Astrocyte (in vitro differentiated cells and primary cell): ENCODE measurements at places on chromosomes 6 and 20. TPM values are rescaled to one million over a fixed set of nuclear protein-coding genes. Genes with fewer than 3 reads are reported as not detected.

GRCh38 chr20:32010101-32010500 lies at the start of gene CCM2L:
Gene CCM2L, plus strand, starts transcription at chr20:32010438. Its CDS starts 17 bp downstream, at chr20:32010455.
- no peak within 1 kb of the TSS for H3K27ac ChIP-seq
- DNase-seq = no peak
- H3K27me3 ChIP-seq = peaks cover 7% of the 10 kb centered on the region
- H3K36me3 ChIP-seq = no peaks in the 10 kb centered on the region

DNA sequence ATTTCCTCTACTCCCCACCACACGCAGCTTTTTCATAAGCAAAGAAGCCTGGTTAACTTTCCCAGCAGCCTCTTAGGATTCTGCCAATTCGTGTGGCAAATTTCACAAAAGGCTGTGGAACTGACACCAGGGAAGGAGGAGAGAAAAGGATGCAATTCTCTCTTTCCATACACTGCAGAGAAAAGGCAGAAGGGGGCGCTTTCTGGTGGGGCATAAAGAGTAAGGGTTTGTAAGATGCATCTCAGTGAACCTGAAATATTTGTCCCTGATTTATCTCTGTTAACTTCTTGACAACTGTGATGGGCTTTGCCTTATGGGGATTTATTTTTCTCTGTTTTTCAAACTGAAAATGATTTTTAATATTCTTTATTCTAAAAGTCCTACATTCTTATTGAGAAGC lies 45.5 kb upstream of the GLP1R start:
- H3K4me1 ChIP-seq = no peaks in the 10 kb centered on the region
- no peak overlapping the region for H3K27ac ChIP-seq
- H3K4me3 ChIP-seq = no peak overlapping the region
- peaks cover 2% of the 10 kb centered on the region for H3K27me3 ChIP-seq

GRCh38 chr6:105769197-105769596 lies 316.9 kb upstream of the PRDM1 start:
- DNase-seq = no peak
- H3K27ac ChIP-seq = no peak overlapping the region
- H3K27me3 ChIP-seq = no peaks in the 10 kb centered on the region

DNA sequence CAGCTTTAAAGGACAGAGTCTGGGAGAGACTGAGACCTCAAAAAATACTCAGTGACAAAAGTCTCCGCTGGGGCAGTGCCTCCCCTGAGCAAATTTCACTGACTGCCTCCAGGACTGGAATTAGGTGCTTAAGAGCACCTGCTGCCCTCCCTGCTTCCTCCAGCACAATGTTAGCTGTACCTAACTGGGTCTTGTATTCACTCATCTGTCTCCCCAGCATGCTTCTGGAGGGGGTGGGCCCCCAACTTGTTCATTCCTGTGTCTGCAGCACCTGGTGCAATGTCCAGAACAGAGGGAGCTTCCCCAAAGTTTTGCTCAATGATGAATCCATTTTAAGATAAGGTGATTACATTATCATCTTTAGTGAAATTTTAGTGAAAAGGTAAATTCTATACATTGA lies 650.7 kb downstream of the KIF16B start:
- no peaks in the 10 kb centered on the region for H3K36me3 ChIP-seq
- no peaks in the 10 kb centered on the region for H3K4me1 ChIP-seq
- H3K27me3 ChIP-seq = no peaks in the 10 kb centered on the region
- no peak for DNase-seq
- H3K4me3 ChIP-seq = no peak overlapping the region

DNA sequence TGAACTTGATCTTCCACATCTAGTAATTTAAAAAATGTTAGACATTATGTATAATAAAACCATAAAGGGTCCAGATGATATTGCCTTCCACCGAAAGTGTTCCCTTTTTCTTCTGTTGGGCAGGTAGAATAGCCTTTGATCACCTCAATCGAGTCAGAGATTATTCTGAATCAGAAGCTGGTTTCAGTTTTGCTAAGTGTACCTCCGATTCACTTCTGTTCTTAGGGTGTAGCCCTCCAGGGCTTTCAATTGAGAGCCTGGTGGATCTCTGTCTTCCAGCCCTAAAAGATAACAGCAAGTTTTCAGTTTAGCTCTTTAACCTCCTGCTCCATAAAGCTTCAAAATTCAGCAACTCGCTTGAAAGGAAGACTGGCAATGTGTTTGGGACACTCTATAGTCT lies 21.1 kb upstream of the AIG1 start:
- no peak for DNase-seq
- no peaks in the 10 kb centered on the region for H3K4me1 ChIP-seq
- H3K27me3 ChIP-seq = no peaks in the 10 kb centered on the region
- H3K27ac ChIP-seq = no peak overlapping the region
- H3K36me3 ChIP-seq = no peaks in the 10 kb centered on the region
- no peak overlapping the region for H3K4me3 ChIP-seq

GRCh38 chr6:145428706-145429105 lies 306.6 kb downstream of the EPM2A start:
- H3K4me3 ChIP-seq = no peak overlapping the region
- no peak overlapping the region for H3K27ac ChIP-seq
- no peaks in the 10 kb centered on the region for H3K27me3 ChIP-seq
- H3K4me1 ChIP-seq = no peaks in the 10 kb centered on the region

Gene TRIM31
- not detected in 2 replicates for total RNA-seq

Gene CAPN11
- total RNA-seq = not detected in 2 replicates
